ENCODE measurements at places on chromosomes 12 and 14. TPM values are rescaled to one million over a fixed set of nuclear protein-coding genes. Genes with fewer than 3 reads are reported as not detected.

The INHBE gene
- not detected for total RNA-seq

The C14orf132 gene
- 26.2 TPM for total RNA-seq

The CPNE6 gene
- 0.58 TPM for total RNA-seq

The KLHL33 gene
- total RNA-seq, result 0.69 TPM

The LALBA gene
- not detected for total RNA-seq
